ENCODE measurements at places on chromosomes 4 and X.

GRCh38 chr4:156362581-156362980 is 408.9 kb upstream of the CTSO start:
- DNase-seq, result peak; percentile 50

DNA sequence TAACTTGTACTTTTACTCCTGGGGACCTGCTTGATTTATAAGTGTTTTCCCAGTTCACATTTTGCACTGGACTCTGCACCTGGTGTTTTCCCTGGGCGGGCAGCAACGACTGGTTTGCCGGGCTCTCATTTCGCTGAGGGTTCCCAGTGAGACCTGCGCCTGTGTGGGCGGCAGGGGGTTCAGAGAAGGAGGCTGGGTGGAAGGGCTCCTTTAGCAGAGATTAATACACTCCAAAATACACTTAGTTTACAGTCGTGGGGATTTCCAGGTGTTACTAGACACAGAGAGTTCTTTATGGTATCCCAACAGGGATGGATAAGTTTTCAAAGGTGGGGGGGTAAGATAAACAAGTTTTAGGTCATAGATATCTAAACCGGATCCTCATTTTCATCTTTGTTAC is 53.0 kb upstream of the SHISA3 start:
- no peak for DNase-seq

- DNase-seq, result peak; percentile 56
Measured at GRCh38 chr4:18366892-18367291, 345.3 kb upstream of the LCORL start.

DNA sequence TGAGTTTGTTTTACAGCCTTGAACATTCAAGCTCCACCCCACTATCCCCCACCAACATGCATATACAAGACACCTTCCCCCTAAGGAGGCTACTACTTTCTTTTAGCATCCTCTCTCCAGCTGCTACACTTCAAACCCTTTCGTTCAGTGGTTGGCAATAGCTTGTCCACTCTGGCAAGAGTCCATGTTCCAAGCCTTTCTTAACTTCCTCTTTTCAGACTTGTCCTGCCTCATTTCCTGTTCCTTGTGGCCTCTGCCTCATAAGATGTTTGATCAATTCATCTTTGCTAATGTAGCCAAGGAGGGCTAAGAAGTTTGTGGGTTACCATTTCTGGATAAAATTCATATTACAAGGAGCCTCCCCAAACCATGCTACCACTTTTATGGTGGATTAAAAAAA is 20.8 kb upstream of the ZCCHC12 start:
- peak; percentile 17 for DNase-seq

DNA sequence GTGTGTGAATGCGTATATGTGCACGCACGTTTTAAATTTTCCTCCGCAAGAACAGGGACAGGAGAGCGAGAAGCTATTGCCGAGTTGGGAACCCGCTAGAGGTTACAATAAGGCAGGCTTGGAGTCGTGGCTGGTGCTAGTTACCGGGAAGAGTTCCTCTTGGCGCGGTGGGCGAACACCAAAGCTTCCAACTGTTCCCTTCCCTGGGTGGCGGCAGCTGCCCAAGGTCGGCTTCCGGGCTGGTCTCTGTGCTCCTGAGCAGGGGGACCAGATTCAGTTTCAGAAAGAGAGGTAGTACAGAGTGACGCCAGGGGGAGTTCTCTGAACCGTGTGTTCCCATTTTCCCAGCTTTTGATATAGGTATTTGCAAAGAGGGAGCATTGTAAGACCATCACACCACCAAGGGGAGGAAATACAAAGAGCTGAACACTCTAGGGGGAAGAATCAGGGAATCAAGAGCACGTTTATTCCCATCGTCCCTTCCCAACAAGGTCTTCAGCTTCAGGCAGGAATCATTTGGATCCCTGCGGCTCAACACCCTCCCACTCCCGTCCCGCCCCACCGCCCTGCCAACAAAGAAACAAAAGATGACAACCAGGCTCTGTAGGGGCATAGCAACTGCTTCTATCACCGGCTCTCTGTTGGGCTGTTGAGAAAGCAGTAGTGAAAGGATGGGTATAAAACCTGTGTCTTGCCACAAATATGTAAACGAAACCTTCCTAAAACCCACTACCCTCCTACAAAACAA is 113.6 kb upstream of the TEX13C start:
- DNase-seq, result peak; percentile 4

GRCh38 chr4:89067417-89067816 is 10.4 kb upstream of the FAM13A start:
- DNase-seq, result peak; percentile 48

- no peak for DNase-seq
Measured at GRCh38 chr4:152499344-152499743, 36.5 kb downstream of the FBXW7 start.

- DNase-seq, result no peak
Measured at GRCh38 chr4:136796953-136797352, 735.3 kb downstream of the PCDH18 start.

DNA sequence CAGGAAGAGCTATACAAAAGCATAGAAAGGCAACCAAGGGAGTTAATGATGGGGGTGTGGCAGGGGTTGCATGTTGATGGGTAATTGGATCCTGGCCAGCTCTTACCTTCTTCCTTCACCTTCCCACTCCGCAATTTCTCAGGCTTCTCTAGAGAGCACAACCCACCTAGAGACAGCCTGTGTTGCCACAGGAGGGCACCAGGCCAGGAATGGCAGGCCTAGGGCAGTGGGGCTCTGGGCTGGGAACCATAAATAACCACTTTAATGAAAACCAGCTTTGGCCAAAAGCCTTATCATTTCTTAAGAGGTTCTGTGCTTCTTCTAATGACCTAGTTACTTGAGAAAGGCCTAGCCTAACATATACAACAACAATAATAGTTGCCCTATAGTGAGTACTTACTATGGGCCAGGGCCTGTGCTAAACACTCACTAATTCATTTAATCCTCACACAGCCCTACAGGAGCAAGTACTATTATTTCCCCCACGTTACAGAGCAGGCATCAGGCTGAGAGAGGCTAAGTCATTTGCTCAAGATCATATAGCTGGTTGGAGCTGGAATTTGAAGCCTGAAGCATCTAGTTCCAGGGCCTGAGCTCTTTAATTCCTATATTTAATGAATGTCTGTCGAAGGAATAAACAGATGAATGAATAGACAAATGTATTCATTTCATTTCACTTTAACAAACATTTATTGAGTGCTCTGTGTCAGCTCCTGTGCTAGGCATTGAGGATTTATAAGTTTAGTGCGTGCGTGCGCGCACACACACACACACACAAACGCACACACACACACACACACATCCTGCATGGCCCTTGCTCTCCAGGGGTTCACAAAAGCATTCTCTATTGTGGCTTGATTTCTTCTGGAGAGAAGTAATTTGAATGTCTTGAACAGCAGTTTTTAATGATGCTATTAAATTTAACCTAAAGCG is 66.8 kb downstream of the RTL9 start:
- DNase-seq, result no peak

DNA sequence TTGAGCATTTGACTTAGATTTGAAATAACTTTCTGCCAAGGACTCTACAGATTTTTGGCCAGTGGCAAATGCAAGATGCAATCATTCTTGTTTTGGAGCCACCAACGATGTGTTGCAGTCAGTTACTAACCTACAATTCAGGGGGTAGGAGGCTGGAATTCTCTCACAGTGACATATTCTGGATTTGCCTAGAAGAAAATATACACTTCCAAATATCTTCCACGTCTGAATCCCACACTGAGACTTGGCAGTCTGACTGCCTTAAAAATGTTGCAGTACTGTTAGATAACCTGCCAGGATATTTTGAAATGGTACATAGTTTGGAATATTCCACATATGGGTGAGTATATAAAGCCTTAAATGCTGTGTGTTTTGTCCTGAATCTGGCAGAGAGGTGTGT is 27.6 kb upstream of the AGTR2 start:
- DNase-seq, result no peak

DNA sequence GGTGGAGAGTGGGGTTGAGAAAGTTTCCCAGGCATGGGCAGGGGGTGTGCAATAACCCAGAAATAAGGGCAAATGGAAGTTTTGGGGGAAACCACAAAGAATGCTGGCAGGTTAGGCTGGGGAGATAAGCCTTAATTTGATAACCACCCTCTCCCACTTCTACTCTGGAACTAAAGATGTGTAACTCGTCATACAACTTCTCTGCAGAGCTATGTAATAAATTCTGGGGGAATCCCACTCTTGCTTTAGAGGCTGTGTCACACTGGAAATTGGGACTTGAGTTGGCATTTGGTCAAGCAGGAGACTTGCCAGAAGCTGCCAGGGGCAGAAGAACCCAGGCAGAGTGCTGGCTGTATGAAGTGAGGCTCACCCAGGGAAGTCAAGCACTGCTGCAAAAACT is 170.9 kb upstream of the CPEB2 start:
- no peak for DNase-seq

DNA sequence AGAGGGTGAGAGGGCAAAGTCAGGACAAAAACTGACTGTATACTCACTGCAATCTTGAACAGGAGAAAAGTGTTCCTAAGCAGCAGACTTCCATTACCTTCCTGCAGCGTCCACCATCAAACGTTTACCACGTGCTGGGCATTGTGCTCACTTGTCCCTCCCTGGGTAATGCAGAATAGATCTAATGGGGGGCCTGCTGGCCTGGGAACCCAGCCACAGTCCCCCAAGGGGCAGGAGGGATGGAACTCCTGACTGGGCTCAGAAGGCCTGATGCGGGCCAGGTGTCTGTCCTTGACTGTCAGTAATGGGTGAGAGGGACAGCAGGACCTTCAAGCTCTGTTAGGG is 37.6 kb upstream of the FAM156A start:
- DNase-seq, result no peak

- no peak for DNase-seq
Measured at GRCh38 chrX:130103605-130104004, 6.7 kb downstream of the ELF4 start.

GRCh38 chrX:39625810-39626209 is 471.9 kb downstream of the BCOR start:
- no peak for DNase-seq

DNA sequence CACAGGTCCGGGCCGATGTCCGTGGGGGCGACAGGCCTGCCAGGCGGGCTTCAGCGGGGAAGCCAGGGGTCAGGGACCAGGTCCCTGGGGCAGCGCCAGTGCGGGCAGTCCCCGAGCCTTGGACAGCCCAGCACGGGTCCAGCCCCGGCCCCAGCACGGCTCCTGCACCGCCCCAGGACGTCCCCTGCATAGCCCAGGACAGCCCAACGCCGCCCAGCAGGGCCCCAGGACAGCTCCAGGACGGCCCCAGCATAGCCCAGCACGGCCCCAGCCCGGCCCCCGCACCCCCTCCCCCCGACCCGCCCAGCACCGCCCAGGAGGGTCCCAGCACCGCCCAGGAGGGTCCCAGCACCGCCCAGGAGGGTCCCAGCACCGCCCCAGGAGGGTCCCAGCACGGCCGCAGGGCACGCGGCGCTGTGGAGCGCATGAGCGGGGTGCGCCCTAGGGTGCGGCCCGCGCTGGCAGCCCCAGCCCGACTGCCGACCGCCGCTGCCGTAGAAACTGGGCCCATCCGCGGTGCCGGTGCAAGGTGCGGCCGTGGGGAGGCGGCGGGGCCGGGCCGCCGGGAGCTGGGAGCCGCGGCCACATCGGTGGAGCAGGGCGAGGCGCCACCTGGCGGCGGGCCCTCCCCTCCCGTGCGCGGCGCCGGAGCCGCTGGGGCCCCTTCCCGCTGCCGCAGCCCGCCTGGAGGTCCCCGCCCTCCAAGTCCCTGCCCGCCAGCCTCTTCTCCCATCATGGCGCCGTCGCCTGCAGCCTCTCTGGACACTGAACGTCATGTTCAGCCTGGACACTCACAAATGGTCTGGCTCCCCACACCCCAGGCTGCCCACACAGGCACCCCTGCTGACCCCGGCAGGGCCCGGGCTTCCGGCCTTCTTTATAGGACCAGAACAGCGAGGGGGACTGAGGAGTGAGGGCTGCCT is 106.8 kb upstream of the NKX1-1 start:
- DNase-seq, result peak; percentile 52

DNA sequence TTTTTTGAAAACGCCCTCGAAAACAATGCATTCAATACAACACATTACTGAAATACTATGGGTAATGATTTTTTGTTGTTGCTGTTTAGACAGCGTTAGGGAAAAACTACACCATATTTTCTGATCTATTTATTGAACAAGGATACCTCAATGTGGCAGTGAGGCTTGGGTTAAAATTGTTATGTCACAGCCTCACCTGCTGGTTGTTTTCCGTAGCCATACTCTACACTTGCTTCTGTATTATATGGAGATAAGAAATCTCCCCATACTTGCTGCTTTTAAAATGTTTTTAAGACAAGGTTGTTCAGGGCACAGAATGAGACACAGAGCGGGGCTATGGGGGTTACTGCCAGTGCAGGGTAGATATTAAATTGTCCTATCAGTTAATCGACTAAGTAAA is 221.6 kb upstream of the FTHL17 start:
- DNase-seq, result no peak
